ENCODE measurements at places on chromosomes 1 and 21.

- peak; percentile 36 for DNase-seq
Observed at GRCh38 chr21:42193131-42193671, 25.7 kb upstream of the ABCG1 start.

- no peak for DNase-seq
Observed at GRCh38 chr1:115545096-115545720, 96.6 kb upstream of the VANGL1 start.

GRCh38 chr1:193416226-193417024, 230.0 kb upstream of the B3GALT2 start:
- no peak for DNase-seq

DNA sequence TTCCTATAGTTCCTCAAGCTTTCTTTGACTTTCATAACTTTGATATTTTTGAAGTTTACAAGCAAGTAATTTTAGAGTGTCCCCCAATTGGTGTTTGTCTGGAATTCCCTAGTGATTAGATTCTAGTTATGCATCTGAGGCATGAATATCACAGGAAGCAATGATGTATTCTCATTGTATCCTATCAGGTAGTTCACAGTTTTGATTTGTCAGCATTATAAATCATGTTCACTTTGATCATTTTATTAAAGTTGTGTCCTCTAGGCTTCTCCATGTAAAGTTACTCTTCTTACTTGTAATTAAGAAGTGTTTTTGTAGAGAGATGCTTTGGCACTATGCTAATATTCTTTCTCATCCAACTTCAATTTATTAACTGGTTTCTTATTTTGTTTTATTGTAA, 53.0 kb downstream of the TYW3 start:
- DNase-seq: no peak

Data from stimulated activated CD8-positive, alpha-beta memory T cell treated with anti-CD3 and anti-CD28 coated beads, Interleukin-4, amount 100 ng/mL, for 1 hour (primary cell).